ENCODE measurements at places on chromosomes 3 and 15.

- DNase-seq = no peak
Measured at GRCh38 chr15:41581110-41581509, 22.1 kb downstream of the TYRO3 start.

DNA sequence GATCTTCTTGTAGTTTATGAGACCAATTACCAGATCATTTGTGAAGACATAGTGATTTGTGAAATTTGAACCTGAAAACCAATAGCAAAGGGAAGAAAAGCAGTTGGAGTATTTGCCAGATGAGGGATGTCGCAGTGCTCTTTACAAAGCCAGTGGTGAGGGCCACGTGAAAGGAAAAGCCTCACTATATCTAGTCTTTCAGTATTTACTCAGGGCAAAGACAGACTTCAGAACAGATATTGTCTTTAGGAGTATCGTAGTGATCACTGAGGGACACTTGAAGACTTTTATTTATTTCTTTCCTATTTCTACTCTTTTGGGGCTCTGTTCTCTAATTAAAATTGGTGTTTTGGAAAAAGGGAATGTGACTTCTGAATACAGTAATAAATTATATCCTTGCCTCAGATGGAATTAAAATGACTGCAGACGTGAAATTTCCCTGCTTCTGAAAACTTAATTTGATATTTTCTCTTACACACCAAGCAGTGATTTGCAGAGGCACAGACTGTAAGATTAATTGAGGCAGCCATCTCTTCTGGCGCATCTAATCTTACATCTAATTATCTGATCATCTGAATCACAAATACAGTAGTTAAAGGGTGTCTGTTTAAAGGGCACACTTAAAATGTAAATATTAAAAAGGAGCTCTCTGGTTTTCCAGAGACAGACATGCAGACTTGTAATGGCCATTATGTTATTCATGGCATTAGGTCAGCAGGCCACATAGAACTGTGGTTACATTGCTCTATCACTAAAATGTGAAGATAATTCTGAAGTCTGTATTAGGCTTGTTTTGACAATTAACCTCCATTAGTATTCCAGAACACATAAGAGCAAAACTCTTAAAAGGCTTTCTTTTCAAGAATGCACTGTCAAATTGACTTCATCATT, 193.0 kb upstream of the GOLIM4 start:
- no peak for DNase-seq

DNA sequence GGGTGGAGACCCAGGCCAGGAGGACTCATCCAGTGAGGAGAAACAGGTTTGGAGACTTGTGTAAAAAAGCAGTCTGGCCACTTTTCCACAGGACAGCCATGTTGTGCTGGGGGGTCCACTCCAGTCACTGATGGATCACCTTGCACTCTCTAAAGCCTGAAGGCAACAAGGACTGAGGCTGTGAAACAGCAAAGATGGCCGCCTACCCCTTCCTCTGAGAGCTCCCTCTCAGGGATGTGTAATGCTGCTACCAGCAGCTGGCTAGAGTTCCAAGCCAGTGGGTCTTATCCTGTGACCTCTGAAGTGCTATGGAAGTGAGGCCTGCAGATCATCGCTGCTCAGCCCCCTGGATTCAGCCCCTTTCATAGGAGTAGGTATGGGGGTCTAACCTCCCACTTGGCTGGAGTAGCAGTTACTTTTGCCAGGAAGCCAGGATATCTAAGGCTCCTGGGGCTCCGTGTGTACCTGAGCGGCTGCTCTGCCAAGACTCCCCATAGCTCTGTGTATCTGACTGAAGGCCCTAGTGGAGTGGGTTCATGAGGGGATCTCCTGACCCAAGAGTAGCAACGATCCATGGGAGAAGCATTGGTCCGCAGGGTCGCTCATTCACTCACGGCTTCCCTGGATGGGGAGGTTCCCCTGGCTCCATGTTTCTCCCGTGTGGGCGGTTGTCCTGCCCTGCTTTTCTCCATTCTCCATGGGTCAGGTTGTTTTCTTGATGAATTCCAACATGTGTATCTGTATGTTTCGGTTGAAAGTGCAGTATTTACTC, 69.9 kb upstream of the TNFSF10 start:
- no peak for DNase-seq

DNA sequence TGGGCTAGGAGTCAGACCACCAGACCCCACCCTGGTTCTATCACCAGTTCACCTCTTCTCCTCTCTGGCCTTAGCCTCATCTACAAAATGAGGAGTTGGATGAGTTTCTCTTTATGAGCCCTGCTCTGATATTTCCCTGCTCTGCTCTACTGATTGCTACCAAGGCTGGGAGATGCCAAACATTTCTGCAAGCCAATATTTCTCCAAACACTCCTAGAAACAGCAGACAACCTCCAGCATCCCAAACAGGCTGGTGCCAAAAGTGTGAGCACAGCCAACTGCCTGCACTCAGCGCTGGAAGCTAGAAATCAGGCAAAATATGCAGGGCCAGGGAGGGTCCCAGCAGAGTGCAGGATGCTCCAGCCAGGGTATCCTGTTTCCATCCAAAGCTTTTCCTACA, 10.8 kb downstream of the DAPK2 start:
- no peak for DNase-seq

DNA sequence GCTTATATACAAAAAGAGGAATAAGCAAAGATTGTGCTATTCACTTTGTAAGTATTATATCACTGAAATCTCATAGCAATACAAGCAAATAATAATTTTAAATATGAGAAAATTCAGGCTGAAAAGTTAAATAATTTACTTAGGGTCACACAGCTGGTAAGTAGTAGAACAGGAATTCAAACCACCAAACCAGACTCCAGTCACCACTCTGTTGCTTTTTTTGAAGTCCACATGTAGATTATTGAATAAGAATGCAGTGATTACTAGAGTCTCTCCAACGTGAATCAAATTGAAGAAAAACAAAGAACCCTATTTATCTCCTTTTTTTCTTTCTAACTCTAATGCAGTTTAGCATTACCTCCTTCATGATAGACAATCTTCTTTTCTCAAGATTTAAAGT, 15.9 kb downstream of the SPICE1 start:
- no peak for DNase-seq

GRCh38 chr3:14689247-14689980, 14.5 kb downstream of the C3orf20 start:
- DNase-seq = no peak

DNA sequence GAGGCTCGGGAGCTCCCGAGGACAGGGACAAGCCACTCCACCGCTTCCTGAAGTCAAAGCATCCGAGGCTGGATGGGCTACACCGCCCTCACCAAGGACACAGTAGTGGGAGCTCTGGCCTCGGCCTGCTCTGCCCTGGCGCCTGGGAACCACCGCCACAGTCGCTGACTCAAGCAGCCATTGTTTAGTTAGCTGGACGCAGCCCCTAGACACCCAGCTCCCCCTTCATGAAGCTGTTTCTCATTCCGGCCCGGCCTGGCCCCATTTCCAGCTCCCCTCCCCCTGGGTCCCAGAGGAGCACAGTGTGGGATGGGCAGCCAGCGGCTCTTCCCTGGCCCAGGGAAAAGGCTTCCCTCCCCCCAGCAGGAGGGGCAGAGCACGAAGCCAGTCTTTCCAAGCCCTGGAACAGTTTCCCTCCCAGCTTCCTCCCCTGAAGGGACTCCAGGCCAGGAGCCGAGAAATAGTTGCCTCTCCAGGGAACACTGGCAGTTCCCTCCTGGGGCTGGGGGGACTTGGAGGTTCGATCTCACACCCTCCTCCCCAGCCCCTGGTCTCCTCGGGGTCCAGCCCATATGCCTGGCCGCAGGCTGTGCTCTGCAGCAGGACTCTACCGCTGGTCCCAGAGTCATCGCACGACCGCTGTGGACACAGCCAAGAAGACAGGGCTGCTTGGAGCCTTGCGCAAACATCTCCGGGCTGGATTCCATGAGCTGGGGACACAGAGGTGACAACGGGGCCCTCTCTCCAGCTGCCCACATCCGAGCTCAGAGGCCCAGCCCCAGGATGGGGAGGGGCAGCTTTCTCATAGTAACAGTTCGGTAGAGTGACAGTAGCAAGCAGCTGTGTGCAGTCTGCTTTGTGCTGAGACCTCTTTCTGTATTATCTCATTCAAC, 10.0 kb downstream of the PLXND1 start:
- peak; percentile 89 for DNase-seq

DNA sequence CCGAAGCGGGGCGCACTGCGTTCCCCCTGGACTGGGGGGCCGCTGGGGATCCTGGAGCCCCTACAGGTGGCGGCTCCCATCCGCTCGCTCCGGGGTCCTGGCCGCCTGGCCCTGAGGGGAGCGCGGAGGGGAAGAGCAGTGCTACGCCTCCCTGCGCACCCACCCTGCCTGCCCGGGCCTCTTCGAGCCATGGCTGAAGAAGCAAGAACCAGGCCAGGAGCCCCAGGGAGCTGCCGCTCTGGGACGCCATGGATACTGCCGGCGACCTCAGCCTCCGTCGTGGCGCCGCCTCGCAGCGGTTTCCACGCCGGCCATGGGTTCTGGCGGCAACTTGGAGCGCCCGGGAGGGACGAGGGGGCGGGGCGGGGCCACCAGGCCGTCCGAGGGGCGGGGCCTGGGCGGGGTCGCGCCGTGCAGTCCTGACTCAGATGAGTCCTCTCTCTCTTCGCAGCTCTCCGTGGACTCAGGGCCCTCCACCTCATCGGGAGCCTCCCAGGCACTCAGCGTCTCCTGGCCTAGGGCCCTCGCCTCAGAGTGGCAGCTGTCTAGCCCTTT, 50.9 kb downstream of the MYL3 start:
- DNase-seq = no peak

GRCh38 chr15:90075420-90076289, 26.6 kb downstream of the IDH2 start:
- DNase-seq = no peak

DNA sequence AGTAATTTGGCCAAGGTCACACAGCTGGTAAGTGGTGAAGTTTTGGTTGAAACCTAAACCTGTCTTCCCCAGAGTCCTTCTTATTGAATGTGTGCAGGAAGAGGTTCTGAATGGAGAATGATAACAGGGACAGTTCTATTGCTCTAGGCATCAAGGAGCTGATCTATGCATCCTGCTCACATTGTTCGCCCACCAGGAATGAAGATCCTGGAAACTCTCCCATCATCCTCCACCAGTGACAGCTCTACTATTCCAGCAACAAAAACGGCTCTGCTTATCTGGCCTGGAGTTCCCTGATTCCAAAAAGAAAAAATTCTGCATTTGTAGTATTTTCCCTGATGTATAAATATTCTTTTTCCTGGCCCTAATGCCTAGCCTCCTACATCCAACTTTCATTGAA, 16.4 kb upstream of the TNFAIP8L3 start:
- DNase-seq = no peak

GRCh38 chr3:95172164-95172943, 1109.5 kb downstream of the NSUN3 start:
- no peak for DNase-seq

- DNase-seq = no peak
Measured at GRCh38 chr15:80424381-80424780, 20.2 kb downstream of the ARNT2 start.

GRCh38 chr3:36923981-36924743, 20.7 kb downstream of the TRANK1 start:
- DNase-seq = no peak

DNA sequence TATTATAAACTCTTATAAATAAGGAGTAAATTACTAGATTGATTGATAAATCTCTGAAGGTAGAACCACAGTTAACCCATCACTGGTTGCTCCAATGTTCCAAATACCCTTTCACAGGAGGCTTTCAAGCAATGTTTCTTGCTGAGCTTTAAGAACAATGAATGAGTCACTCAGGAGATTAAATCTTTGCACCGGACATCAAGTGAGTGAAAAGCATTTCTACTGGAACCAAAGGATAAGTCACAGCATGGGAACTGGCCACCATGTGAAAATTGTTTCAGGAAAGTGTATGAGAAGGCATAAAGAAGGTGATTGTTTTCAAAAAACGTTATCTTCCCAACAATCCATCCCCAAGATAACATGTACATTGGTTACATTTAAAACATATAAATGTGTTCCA, 90.6 kb downstream of the CNTN3 start:
- DNase-seq = no peak

GRCh38 chr3:108090701-108091497, at the start of gene CD47:
Gene CD47, minus strand, starts transcription at chr3:108091031. Its CDS starts 123 bp downstream, at chr3:108090908.
- peak; percentile 89 for DNase-seq

DNA sequence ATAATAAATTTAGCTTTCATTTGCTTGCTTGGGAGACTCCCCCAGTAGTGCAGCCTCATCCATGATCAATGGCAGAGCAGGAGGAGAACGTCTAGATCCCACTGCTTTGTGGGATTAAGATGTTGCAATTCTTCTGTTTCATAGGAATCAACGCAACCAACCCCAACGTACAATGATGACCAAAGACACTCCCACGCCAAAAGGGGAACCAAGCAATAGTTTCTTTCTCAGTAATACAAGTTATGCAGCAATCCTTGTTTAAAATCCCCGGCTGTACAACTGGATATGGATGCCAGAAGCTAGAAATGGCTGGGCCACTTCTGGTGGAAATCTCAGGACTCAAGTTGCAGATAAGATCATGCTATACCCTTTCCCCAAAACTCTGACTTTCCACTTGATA, 411.2 kb downstream of the VPS13C start:
- no peak for DNase-seq

GRCh38 chr3:133742351-133743091, 3.7 kb upstream of the TF start:
- no peak for DNase-seq

DNA sequence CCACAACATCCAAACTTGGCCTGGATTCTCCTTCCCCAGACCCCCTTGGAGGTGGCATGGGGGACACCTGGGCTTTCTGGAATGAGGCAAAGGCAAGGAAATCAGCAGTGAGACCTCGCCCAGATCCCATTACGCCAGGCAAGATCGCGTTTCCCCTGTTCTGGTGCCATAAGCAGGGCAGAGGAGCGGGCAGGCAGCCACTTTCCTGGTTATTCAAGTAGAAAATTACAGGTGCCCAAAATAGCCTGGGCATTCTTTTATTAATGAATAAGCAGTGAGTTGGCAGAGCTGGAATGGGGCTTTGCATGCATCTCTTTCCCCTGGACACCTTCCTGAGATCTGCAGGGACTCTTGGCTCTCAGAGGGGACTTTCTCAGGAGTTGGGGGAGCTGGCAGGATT, 31.5 kb upstream of the FAM107A start:
- DNase-seq = no peak

GRCh38 chr3:84265768-84266167, 693.0 kb upstream of the CADM2 start:
- no peak for DNase-seq

- DNase-seq = no peak
Measured at GRCh38 chr3:138476526-138476925, 42.1 kb downstream of the ESYT3 start.

DNA sequence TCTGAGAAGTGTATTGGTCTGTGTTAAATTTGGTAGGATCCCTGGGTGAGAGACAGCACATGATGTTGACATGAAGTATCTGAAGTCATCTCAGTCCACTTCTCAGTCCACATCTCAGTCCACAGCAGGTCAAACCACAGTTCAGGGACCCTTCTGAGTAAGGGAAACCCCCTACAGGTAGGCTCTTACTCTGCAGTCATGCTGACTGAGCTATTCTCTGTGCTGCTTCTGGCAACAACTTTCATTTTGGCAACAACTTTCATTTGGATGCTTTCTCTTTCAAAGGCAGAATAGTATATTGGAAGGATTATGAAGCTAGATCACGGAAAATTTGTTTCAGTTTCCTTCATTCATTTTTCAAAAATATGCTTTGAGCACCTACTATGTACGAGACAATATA, 178.2 kb upstream of the GOLIM4 start:
- no peak for DNase-seq

- DNase-seq = no peak
Measured at GRCh38 chr3:188053036-188053340, 101.0 kb upstream of the LPP start.

GRCh38 chr3:58514405-58514804, 22.5 kb downstream of the KCTD6 start:
- DNase-seq = no peak

Data from skin of body (tissue), 3 donors.